ENCODE measurements at places on chromosomes 1 and 21. TPM values are rescaled to one million over a fixed set of nuclear protein-coding genes. Genes with fewer than 3 reads are reported as not detected.

FHAD1 gene
- total RNA-seq: 0.32 TPM

NUDT4B gene
- not detected for total RNA-seq

C1orf116 gene
- total RNA-seq: 62.2 TPM

DDOST gene
- 134 TPM for total RNA-seq

CLDN17 gene
- 1.8 TPM for total RNA-seq

C1QA gene
- total RNA-seq: 10.4 TPM

GRCh38 chr1:76124196-76124595, 49.6 kb downstream of the ST6GALNAC3 start:
- no peak for ATAC-seq

- no peak for ATAC-seq
Measured at GRCh38 chr1:12202190-12202497, 27.7 kb upstream of the VPS13D start.

- ATAC-seq: no peak
Measured at GRCh38 chr1:37158113-37158749, 123.9 kb upstream of the GRIK3 start.

DNA sequence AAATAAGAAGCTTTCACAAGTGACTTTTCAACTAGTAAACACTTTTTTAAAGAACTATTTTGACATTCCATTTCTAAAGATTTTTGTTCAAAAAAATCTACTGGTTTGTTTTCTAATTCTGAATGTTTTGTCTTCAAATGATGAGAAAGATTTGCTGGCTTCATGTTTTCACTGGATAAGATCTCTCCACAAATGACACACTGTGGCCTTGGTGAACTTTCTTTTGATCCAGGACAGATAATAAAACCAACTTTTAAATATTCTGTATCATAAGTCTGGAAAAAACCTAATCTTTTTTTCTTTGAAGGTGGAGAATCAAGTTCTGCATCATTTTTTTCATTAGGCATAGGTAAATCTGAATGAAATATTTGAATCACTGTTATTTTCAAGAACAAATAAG, 3.4 kb upstream of the TMEM35B start:
- no peak for ATAC-seq

- no peak for ATAC-seq
Measured at GRCh38 chr1:230251644-230252191, 174.4 kb downstream of the PGBD5 start.

DNA sequence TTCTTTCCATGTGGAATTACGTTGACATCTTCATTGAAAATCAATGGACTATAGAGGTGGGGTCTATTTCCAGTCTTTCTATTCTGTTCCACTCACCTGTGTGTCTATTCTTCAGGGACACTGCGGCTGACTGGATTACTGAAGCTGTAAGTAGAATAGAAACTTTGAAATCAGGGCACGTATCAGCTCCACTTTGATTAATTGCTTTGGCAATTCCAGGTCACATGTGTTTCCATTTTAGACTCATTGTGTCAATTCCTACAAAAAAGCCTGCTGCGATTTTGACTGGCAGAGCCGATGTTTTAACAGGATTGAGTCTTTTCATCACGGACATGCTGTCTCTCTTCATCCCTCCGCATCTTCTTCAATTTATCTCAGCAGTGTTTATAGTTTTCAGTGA, 20.9 kb upstream of the RNF223 start:
- ATAC-seq: no peak

- peak; percentile 92 for ATAC-seq
Measured at GRCh38 chr21:35940074-35940927, 120.0 kb downstream of the SETD4 start.

DNA sequence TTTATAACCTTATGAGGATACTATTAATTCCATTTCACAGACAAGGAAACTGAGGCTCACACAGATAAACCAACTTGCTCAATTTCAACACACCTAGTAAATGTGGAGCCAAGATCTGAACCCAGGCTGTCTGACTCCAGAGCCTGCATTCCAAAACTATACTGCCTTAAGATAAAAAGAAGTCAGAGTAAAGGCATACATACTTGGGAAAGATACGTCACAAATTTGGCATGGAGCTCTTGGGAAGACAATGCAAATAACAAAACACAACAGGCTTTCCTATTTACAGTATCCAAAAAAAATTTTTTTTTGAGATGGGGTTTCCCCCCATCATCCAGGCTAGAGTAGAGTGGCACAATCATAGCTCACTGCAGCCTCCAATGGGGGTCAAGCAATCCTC, 5.9 kb downstream of the AKT3 start:
- ATAC-seq: no peak

DNA sequence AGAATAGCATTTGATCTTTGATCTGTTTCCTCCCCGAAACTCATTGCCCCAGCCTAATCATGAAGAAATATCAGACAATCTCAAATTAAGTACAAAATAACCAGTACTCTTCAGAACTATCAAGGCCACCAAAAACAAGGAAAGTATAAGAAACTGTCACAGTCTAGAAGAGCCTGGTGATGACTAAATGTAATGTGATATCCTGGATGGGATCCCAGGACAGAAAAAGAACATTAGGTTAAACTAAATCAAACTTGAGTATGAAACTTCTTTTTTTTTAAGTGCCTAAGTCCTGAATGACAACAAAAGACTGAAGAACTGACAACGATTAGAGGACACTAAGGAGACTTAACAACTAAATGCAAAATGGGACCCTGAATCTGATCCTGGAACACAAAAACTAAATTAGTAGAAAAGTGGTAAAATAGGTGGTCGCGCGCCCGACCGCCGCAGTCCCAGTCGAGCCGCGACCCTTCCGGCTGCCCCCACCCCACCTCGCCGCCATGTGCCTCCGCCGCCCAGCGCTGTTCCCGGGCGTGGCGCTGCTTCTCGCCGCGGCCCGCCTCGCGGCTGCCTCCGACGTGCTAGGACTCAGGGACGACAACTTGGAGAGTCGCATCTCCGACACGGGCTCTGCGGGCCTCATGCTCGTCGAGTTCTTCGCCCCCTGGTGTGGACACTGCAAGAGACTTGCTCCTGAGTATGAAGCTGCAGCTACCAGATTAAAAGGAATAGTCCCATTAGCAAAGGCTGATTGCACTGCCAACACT, 5.5 kb upstream of the PRKAB2 start:
- peak; percentile 8 for ATAC-seq

DNA sequence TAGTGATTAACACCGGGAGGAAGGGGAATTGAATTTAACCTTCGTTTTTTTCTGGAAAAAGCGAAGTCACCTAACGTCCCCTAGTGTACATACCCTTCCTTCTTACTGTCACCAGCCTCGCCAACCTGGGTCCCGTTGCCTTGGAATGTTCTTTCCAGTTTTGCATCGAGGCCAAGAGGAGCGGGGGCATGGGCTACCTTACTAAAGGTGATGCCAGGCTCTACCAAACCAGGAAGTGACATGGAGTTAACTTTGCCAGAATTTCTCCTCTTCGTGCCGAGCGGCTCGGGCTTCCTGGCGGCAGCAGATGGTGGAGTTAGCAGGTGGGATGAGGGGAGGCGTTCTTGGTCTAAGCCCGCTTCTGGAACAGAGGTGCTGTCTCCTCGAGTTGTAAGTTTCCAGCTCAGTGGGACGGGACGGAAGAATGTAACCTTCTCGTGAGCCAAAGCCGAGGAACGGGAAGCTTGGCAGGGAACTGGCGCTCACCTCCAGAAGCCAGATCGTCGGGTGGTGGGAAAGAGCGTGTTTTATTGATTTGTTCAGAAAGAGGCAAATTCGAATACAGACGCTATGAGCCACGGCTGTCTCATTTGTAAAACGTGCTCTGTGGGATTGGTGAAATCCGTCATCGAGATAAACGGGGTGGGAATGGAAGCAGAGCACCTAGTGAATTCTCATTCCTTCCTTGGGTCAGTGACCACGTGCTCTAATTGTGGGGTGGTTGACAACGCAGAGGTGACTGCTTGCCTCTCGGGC, 486 bp downstream of the NIPAL3 start:
- ATAC-seq: no peak

DNA sequence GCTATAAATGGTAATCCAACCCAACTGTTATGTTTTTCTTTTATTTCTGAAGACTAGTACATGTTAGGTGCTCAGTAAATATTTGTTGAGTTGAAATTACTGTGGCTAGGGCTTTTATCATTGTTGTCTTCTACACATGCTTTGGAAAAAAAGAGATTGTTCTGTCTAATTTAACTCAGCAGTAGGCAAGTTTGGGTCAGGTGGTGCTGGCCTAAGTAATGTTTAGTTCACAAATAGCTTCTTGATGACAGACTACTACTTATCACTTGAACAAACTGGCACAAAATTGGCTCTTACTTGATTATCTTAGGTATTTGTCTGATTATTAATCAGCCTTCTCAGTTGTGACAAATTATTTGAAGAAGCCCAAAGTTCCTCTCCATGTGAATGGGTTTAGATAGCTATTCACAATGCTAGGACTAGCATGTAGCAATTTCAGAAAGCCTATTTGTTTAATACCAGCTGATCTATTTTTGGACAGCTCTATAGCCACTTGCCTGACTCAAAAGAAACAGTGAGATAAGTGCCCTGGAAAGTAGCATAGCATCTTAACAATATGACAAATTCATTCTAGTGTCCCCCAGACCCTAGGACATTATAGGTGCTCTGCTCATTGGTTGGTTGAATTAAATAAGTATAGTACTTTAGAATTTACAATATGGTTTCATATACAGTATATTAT, 32.6 kb downstream of the TMEM200B start:
- no peak for ATAC-seq

- ATAC-seq: no peak
Measured at GRCh38 chr1:111161843-111162487, 21.9 kb downstream of the CEPT1 start.

DNA sequence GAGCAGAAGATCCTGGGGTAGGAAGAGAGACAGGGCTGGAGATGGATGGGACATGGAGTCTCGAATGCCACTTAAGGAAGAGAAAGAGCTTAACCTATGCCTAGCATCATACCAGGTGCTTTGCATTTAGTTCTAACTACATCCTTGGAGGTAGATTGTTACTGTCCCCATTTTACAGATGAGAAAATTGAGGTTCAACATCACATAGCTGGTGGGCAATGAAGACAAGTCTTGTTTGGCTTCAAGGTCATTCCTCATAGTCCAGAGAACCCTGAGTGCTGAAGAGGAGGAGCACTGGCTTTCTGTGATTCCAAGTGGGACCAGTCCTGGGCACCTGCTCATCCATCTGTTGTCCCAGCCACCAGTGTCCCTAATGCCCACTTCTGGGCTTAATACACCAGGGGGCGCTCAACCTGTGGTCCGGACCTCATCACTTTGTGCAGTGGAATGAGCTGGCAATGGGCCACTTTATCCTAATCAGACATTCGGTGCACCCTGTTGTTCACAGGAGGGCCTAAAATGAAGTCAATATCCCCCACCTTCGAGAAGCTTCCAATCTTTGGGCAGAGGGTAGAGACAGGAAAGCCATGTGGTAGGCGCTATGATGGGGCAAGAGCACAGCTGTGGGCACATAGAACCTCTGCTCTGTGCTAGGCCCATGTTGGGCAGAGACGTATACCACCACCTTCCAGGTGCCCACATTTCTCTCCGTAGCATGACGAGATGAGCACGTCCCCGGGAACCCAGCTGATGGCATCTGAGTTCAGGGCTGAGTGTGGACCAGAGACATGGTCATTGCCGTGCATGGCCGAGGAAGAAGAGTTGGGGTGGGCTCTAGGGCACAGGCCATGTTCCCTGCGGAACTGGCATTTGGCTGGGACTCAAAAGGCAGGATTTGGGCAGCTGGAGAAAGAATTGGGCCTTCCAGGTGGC, 9.2 kb downstream of the RPS6KA1 start:
- no peak for ATAC-seq

DNA sequence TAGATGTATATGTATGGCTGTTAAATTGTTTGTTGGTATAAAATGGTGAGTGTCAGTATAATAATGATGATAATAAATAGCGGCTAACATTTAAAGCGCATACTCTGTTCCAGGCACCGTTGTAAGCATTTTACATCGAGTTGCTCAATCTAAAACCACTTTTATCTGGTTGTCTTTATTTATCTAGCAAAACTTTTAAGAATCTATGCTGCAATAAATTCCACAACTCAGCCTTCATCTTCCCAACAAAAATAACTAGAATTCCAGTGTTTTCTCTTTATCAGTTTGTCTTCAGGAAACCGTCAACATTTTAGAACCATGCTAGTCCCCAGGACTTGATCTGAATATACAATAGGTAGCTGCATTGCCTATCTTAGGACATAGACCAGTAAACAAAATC, 19.3 kb upstream of the SLC16A1 start:
- no peak for ATAC-seq

GRCh38 chr1:11045428-11046269, 1.4 kb downstream of the MASP2 start:
- no peak for ATAC-seq
